ENCODE measurements at places on chromosomes 1 and 21.

- no peak for DNase-seq
These were observed 91.4 kb upstream of the S1PR1 start for GRCh38 chr1:101145449-101145820.

DNA sequence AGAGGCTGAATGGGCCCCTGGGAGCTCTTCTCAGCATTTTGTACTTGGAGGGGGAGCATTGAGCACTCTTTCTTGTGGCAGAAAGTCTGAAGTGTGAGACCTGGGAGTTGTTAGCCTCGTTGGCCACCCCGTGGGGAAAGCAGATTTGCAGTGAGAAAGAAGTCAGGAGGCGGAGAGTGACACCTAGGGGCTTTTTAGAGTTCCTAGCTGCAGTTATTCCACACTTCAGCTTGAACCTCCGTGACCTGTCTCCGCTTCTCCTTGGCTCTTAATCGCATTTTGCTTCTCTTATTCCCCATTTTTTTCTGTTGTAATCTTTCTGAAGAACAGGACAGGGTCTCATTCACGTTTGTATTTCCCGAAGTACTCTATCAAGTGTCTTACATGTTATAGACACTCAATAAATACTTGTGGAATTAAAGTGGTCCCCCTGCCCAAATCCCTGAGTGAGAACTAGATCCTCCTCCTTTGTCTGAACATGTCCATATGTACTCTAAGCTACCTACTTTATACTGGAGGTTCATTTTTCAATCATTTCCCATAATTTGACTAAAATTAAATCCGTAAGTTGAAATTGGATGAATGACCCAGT lies 14.5 kb upstream of the C1orf141 start:
- peak; percentile 12 for DNase-seq

DNA sequence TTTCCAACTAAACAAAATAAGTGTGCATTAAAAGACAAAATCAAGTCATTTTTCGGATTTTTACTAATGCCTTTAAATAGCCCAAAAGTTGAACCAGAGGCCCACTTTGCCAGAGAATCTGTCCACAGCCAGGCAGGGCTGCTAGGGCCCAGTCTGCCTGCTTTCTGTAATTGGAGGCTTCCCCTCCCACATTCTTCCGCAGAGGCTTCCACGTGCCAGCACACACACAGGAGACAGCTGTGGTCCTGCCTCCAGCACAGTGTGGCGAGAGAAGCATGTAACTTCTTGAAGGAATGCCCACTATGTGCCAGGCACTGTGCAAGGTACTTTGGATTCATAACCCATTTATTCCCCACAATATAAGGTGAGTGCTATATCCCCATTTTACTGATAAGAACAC lies 11.3 kb upstream of the PDZK1IP1 start:
- DNase-seq, result no peak

DNA sequence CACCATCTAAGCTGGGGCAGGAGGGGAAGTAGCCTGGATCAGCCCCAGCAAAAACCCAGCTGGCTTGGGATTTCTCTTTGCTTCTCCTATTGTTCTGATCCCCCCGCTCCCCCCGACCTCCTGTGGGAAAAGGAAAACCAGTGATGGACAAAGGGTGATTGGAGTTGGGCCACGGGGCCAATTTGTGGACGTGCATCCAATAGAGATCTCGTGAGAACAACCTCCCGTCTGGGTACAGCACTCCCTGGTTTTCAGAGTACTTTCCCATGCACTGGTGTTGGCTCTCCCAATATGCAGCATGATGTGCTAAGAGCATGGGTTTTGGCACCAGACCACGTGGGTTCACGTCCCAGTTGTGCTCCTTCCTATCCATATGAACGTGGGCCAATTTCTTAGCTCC lies 9.0 kb downstream of the BLACAT1 start:
- no peak for DNase-seq

DNA sequence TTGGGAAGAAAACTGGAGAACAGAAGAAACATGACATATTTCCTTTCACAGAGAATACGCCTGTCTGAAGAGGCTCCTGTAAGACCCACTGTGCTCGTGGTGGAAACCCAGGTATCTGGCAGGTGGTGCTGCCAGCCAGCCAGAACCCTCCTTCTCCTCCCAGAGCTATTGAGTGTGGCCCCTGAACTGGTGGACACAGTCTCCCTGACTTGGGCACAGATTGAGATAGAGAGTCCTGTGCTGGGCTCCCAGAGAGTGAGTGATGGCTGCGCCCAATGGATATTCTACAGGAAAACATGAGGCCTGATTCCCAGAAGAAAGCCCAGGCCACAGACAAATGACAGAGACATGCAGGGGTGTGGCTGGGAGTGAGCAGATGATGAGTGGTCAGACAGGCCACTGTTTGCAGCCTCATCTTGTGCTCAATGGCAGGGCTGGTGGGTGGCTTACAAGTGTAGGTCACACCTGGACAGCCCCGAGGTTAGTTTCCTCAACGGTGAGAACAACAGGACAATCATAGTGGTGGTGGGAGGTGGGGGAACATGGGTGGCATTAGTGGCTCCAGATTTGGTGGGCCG lies 127.9 kb downstream of the PTPRU start:
- no peak for DNase-seq

GRCh38 chr1:154735804-154736168 lies 127.8 kb upstream of the ADAR start:
- DNase-seq, result no peak

GRCh38 chr1:172420385-172420784 lies at the start of gene C1orf105:
C1orf105 (plus strand) TSS chr1:172420685; CDS start chr1:172420886, 201 bp downstream.
- DNase-seq, result no peak

- DNase-seq, result no peak
These were observed 33.0 kb upstream of the DNAJC6 start for GRCh38 chr1:65276197-65276939.

DNA sequence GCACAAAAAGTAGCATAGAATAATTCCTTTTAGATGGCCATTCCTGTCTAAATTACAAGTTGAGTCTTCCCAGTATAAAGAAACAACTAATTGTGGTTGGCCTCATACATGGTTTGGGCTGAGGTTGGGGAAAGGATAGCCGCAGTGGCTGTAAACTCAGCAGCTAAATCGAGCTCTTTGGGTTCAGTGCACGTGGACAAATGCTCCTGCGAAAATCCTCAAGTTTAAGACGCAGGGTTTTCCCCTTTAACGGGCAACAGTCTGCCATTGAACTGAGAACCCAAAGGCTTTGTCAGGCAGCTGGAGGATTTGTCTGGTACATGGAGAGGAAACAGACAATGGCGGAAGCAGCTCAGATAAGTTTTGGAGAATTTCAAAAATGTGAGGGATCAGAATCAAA lies 331.9 kb downstream of the TGFB2 start:
- no peak for DNase-seq

DNA sequence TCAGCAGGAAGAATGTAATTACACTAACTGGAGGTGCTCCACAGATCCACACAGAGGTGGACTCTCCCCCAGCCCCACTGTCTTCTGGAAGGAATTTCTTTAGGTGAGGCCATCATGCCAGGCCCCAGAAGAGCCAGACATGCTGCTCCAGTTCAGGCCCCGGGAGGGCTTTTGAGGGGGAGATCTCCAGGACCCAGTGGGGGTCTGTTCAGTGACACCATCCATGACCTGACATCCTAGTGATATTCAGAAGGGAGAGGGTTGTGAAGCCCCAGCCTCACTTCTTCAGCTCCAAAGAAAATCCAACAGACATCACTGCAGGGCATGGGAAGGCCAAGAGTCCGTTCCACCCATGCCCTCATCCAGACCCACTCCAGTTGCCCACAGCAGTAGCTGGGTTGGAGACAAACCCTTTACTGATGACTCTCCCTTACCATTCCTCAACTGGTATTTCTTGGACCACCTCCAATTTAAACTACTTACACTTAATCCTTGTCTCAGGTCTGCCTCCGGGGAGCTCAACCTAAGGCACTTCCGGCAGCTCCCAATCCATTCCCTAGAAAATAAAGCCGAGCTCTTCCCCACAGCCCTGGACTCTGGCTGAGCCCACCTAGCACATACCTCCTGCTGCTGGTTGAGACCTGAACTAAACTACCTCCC lies 39.2 kb downstream of the CSMD2 start:
- DNase-seq, result no peak

GRCh38 chr1:30449428-30450147 lies 273.8 kb downstream of the MATN1 start:
- no peak for DNase-seq

DNA sequence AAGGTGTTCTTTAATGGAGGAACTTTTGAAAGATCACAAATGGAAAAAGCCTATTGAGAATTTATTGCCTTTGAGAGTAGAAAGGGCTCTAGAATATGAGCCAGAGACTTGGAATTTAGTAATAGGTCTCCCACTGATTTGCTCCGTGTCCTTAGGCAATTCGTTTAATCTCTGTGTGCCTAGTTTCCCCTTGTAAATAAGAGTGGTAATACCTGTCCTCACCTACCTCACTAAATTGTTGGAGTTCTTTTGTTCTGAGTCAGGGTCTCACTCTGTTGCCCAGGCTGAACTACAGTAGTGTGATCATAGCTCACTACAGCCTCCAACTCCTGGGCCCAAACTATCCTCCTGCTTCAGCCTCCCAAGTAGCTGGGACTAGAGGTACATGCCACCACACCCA lies 15.0 kb upstream of the TEKT2 start:
- DNase-seq, result no peak

DNA sequence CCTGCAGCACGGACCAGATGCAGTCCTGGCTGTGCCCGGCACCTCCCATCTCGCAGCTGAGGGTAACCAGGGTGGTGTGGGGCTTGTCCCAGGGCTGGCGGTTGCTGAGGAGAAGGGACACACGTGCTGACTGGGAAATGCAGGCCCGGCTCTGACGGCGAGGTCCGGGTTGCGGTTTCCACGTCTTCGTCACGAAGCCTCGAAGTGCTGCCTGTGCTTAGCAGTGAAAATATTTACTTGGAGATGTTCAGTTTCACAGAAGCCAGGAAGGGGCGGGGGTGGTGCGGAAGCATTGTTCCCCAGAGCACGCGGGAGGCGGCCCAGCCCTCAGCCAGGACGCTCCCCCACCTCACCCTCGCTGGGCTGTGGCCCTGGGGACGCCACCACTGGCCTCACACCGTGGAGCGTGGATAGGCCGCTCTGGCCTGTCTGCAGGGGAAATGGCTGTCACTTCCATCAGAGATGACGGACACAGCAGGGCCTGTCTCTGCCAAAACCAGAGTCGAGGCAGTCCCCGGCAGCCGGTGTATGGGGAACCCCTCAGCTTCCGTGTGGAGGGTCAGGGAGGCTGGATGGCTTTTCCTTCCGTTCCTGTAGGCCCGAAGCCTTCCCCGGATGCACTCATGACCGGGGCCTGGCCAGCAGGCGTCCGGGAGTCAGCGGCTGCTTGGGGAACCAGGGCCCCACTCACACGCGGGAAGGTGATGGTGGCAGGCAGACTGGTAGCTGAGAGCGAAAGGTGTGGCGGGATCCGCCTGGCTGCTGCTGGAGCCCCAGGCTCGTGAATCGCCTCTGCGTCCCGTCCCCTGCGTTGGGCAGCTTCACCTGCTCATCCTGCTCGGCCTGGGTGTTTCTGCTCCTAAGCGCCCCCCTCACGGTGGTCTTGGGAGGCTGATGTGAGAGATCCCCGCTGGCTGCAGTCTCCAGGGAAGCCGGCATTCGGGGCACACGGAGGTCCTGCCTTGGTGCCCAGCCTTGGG lies 14.7 kb upstream of the POFUT2 start:
- DNase-seq, result no peak

DNA sequence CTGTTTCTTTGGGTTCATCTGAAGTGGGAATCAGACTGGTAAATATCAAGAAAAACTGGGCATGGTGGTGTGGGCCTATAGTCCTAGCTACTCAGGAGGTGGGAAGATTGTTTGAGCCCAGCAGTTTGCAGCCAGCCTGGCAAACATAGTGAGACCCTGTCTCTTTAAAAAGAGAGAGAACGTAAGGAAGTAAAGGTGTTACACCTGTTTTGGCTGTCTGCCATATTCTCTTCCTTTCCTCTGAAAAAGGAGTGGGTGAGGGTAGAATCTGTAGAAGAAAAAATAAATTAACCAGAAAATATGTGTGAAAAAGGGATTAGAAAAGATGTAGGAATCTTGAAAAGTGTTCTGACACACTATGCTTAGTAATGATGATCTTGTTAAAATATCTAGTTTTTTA lies 20.0 kb downstream of the AHCYL1 start:
- no peak for DNase-seq

GRCh38 chr1:17839641-17840196 lies 84.6 kb downstream of the ACTL8 start:
- DNase-seq, result no peak

DNA sequence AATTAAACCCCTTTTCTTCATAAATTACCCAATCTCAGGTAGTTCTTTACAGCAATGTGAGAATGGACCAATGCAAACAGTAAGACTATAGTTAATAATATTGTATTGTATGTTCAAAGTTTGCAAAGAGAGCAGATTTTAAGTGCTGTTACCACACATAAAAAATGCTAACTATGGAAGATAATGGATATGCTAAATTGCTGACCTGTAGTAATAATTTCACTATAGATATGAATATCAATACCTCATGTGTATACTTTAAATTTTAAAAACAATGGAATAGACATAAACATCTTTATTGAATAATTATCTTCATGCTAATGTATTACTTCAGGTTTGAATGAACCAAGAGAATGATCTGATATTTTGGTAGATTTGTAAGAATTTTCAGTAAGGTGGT lies 552.4 kb upstream of the CHRM3 start:
- DNase-seq, result no peak
